Neural progenitor cell (in vitro differentiated cells): ENCODE measurements at places on chromosomes 5 and 9.

DNA sequence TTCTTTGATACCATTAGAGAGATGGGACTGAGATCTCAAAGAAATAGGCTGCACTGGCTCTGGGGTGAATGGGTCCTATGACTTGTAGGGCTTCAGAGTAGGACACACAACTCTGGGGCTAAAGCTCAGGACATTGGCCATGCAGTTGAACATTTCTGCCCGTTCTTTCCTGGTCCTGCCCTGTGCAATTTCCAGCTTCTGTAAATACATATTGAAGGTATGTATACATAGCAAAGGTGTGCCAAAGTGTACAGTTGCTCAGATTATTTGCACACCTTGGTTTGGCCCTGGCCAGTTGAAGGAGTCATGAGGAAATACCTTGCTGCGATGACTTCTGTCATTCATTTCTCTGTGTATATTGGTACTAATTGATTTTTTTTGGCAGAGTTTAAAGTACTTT is 52.8 kb upstream of the TAF11L2 start:
- DNase-seq: no peak
- H3K27ac ChIP-seq: no peak overlapping the region
- H3K4me1 ChIP-seq: no peaks in the 10 kb centered on the region
- H3K27me3 ChIP-seq: no peaks in the 10 kb centered on the region
- H3K4me3 ChIP-seq: no peak overlapping the region

DNA sequence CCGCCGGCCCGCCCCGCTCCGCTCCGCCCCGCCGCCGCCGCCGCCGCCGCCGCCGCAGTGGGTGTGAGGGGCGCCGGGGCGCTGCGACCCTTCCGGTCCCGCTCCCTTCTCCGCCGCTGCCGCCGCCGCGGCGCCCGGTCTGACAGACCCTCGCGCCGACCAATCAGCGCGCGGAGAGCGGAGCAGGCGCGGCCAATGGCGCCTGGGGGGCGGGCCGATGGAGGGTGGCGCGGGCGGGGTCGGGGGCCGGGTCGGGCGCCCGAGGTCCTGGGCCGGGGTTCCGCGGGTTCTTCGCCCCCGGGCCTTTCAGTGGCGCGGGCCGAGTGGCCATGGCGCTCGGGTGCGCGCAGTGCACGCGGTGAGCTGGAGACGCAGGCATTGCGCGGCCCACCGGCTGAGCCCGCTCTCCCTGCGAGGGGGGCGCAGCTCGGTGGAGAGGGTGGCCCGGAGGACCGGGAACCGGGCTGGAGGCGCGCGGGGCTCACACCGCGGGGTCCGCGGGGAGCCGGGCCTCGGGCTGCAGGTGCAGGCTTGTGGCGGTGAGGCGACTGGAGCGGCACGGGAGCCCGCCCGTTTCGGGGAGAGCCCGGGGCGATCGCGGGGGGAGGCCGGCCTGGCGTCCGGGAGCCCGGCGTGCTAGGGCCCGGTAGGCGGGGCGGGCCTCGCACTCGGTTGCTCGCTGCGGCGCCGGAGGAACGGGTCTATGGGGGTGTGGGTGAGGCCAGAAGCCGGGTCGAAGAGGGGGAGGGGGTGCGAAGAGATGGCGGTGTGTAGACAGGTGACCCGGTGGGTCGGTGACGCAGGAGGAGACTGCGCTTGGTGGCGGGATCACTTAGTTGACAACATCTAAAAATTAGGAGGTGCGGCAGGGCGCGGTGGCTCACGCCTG is at the start of gene MAPK9:
Gene MAPK9, minus strand, starts transcription at position 141 of the 889 bp plus-strand sequence. CDS start 11,522 bp downstream, outside the sequence.
- H3K4me1 ChIP-seq: peaks cover 5% of the 10 kb centered on the region
- H3K27ac ChIP-seq: no peak within 1 kb of the TSS
- peak; percentile 97 for DNase-seq
- peak within 1 kb of the TSS; percentile 97 for H3K4me3 ChIP-seq

- no peak for DNase-seq
- H3K27me3 ChIP-seq: no peaks in the 10 kb centered on the region
- H3K4me1 ChIP-seq: peaks cover 25% of the 10 kb centered on the region
- H3K27ac ChIP-seq: no peak overlapping the region
Observed at GRCh38 chr5:33701251-33701650, 190.5 kb downstream of the ADAMTS12 start.

DNA sequence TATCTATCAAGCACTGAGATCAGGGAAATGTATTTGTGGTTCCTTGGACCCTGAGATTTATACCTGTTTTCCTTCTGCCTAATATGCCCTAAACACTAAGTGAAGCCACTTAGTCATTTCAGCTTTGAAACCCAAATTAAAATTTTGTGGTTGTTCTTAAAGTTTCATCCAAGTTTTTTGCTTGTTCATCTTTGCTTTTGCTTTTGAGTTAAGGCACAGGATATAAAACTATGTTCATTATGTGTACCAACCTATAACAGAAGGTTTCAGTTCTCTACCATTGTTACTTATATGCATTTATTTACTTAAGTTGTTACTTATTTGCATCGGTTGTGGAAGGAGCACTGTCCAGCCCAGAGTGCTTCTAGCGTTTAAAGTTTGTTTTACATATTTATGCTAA is 382.3 kb downstream of the PTPRD start:
- H3K4me1 ChIP-seq: peaks cover 4% of the 10 kb centered on the region
- no peaks in the 10 kb centered on the region for H3K36me3 ChIP-seq
- H3K4me3 ChIP-seq: no peak overlapping the region
- DNase-seq: no peak

- no peaks in the 10 kb centered on the region for H3K36me3 ChIP-seq
- no peak overlapping the region for H3K27ac ChIP-seq
- no peak for DNase-seq
- H3K27me3 ChIP-seq: no peaks in the 10 kb centered on the region
Observed at GRCh38 chr5:39226100-39226451, 6.7 kb upstream of the FYB1 start.
